ENCODE measurements at places on chromosomes 6 and 20. TPM values are rescaled to one million over a fixed set of nuclear protein-coding genes. Genes with fewer than 3 reads are reported as not detected.

GRCh38 chr6:165306955-165307354 is 2.5 kb downstream of the C6orf118 start:
- DNase-seq, result no peak

GRCh38 chr6:125899726-125900182 is 56.8 kb upstream of the HINT3 start:
- no peak for DNase-seq

DNA sequence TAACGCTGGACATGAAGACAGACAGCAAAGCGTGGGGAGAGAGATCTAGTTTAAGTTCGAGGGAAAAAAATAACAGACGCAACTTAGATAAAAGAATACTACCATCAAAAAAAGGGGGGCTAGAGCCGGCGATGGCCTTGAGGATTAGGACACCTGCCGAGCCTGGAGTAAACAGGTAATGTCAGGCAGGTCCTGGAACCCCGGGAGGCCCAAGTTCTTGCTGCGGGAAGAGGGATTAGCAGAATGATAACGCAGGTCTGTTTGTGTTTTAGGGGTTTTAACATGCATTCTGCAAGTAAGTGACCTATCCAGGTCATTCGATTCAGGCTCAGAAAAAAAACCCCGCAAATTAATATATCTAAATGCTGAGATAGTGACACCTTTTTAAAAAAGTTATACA is 754 bp upstream of the TMEM170B start:
- no peak for DNase-seq

TRIM15 gene
- total RNA-seq, result not detected

FOXQ1 gene
- 8.1 TPM for total RNA-seq

KAT14 gene
- total RNA-seq, result 11.8 TPM

DNA sequence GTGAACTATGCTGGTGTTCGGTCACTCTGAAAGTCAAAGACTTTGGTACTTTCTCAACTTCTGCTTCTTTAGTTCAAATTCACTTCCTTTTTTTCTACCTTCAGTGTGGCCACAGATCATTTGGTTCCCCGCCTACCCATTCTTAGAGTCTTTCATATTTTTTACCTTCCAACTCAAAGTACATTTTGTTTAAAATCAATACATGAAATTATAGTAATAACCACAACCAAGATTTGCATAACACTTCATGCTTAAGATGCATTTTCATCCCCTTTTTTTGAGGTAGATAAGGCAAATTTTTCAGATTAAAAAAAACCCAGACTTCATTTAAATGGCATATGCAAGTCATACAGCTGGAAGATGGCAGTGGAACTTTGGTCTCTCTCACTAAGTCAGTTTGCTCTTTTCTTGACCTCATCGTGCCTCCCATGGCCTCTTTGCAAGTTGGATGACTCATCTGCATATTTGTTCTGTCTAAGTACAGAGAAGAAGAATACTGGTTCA is 11.9 kb upstream of the CNR1 start:
- no peak for DNase-seq

DNA sequence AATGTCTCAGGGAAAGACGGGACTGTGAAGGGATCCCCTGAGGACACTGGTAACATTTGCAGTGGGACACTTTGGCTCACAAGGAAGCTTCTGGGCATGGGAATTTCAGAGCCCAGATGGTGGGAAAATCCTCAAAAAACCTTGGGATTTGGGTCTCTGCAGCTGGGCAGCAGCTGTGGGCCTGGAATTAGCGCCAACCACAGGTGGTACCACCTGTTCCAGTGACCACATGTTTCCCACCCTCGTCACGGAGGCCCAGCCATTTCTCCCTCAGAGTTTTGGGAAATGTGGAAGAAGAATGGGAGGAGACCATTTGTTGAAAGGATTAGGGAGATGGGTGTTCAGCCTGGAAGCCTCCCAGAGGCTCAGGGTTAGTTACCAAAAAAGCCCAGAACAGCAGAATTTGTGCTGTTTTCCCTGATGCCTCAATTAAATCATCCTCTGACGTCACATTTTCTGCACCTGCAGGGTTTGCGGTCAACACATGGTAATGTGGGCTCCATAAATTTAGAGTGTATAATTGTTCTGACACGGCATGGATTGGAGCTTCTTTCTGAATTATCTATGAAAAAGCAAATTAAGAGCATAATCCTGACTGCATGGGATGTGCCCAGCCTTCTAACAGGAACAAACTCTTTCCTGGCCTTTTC is 34.4 kb downstream of the EDN3 start:
- no peak for DNase-seq

GRCh38 chr6:128379577-128379976 is 140.8 kb downstream of the PTPRK start:
- DNase-seq, result no peak
